ENCODE measurements at places on chromosomes 16 and 17.

- no peak for DNase-seq
Observed at GRCh38 chr16:7714775-7715174, 382.1 kb downstream of the RBFOX1 start.

DNA sequence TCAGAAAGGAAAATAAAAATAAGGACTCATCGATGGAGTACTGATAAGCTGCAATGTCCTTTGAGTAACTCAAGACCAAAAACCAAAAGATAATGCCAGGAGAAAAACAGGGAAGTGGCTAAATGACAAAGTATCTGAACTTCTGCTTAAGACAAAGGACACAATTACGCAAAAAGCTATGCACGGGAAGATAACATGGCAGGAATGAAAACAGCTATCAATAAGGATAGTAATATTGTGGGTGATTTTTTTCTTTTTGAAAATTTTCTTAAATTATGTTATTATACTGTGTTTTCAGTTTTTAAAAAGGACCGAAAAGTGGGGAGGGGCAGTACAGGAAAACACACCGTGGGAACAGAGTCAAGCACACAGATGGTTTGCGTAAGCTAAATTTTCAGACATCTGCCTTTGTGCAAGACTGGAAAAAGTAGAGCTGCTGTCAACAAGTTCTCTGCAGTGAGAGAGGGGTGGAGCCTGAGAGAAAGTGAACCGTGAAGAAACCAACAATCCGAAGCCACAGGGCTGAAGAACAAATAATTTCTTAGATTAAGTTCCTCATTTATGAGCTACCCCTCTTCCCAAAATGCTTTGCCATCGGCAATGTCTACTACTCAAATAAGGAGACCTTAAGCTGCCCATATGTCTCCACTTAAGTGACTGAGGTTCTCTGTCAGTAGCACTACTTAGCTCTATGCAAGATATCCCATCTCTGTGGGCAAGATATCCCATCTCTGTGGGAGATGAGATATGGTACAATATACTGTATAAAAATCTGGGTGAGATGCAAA is 99.9 kb upstream of the CORO6 start:
- no peak for DNase-seq

GRCh38 chr17:40448639-40449261 is 5.5 kb downstream of the IGFBP4 start:
- no peak for DNase-seq

DNA sequence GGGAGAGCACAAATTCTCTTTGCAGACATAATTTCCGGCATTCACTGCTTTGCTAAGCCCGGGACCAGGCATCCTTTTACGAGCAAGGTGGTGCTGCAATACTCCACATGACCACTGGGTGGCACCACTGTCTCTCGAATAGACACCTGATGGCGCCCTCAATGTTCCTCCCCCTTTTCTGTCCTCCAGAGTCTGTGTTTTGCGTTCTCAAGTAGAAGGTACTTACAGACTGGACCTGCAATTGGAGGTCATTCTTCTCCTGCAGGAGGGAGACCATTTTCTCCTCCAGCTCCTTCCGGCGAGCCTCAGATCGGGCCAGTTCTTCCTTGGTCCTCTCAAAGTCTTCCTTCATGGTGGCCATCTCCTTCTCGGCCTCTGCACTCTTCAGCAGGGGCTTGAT is 45.2 kb downstream of the MYH13 start:
- DNase-seq, result peak; percentile 42

DNA sequence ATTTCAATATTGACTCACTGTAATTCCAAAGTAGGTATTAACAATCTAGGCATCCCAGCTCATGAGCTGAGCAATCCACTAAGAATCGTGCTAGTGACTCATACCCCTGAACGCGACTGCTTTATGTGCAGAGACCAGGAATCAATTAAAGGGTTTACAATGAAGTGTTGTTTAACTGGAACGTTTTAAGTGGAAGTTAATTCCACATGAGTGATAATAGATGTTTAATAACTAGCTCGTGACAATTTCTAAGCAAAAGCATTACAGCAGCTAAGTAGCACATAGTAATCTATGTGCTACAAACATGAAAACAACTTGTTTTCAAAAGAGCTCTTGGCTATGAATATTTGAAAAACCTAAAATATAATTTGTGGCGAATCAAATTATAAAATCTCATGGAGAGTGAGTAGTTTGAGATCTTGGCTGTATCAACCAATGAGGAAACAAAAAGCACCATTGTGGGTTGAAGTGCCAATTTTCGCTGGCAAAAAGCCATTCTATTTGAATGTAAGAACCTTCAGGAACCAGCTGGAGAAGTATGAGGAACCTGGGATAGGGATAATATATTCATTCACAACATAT is 9.4 kb downstream of the GJC1 start:
- no peak for DNase-seq

DNA sequence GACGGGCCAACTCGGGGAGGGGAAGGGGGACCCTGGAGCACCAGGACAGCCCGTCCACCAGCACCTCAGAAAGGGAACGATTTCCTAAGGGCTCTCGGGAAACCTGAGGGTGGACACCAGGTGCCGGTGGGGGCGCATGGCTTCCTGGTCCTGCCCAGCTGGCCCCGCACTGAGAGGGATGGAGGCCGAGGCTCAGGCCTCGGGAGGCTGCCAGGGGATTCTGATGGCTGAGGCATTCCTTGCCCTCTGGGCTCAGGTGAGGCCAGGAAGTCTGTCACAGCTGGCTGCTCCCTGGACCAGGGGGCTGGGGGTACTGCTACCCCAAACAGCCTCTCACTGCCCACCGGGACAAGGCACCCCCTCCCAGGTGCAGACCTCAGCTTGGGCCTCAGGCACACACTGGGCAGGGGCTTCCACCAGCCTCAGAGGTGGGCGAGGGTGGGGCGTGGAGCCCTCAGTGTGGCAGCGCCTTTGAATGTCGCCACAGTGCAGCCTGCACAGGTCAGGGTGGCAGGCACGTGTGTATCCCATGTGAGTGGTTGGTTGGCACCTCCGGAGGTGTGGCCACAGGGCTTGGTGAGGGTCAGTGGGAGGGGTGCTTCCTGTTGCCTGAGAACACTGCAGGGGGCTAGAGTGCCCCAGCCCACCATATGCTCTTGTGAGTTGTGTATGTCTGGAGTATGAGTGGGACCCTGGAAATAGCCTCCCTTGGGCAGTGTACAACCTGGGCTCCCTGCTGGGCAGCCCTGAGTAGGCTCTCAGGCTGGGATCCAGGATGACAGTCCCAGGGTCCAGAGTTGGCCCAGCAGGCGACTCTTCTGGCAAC is 3.9 kb upstream of the FSCN2 start:
- no peak for DNase-seq

- DNase-seq, result no peak
Observed at GRCh38 chr16:3152027-3152276, 17.1 kb downstream of the ZNF213 start.

DNA sequence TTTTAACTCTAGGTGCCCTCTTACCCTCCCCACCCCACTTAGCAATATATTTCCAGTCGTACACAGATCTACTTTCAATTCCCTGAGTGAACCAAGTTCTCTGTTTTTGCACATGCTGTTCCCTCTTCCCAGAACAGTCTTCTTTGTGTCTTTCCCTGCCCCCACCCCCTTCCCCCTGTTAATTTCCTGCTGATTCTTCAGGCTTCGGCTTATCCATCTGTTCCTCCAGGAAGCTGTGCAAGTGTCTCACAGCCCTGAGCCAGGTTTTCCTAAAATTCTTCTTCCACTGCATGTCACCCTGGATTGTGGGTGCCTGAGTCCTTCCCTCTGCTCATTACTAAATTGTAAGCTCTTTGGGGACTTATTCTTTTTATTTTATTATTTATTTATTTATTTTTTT is 12.4 kb upstream of the SPOP start:
- no peak for DNase-seq

- DNase-seq, result no peak
Observed at GRCh38 chr17:39701012-39701783, 1.3 kb downstream of the ERBB2 start.

- no peak for DNase-seq
Observed at GRCh38 chr16:66562409-66562808, 3.8 kb upstream of the CMTM1 start.

GRCh38 chr17:27339198-27339835 is 45.4 kb downstream of the WSB1 start:
- DNase-seq, result no peak

DNA sequence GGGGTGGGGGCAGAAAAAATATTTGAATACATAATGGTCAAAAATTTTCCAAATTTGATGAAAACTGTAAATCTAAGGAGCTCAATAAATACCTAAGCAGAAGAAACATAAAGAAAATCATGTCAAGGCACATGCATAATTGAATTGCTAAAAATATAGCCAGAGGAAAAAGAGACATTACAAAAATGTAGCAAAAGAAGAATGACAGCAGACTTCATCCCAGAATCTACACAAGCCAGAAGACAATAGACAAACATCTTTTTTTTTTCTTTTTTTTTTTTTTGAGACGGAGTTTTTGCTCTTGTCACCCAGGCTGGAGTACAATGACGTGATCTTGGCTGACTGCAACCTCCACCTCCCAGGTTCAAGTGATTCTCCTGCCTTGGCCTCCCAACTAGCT is 62.0 kb upstream of the ATP2A3 start:
- no peak for DNase-seq

- no peak for DNase-seq
Observed at GRCh38 chr17:73304971-73305812, 6.6 kb downstream of the CDC42EP4 start.

DNA sequence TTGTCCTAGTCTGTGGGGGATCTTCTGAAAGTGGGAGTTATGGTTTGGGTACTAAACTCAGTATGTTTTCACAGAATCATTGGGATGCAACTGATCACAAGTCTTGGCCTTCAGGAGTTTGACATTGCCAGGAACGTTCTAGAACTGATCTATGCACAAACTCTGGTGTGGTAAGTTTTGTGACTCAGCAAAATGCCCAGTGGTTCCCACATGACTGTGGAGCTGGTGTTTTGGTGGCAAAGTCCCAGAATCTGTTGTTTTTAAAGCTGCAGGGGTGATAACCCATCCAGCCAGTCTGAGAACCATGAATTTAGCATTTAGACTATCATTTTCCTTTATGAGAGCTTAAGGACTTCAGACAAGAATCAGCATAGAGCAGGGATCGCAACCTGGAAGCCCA is 40.6 kb downstream of the GDE1 start:
- DNase-seq, result no peak

- DNase-seq, result no peak
Observed at GRCh38 chr17:65388911-65389310, 172.5 kb downstream of the AXIN2 start.

DNA sequence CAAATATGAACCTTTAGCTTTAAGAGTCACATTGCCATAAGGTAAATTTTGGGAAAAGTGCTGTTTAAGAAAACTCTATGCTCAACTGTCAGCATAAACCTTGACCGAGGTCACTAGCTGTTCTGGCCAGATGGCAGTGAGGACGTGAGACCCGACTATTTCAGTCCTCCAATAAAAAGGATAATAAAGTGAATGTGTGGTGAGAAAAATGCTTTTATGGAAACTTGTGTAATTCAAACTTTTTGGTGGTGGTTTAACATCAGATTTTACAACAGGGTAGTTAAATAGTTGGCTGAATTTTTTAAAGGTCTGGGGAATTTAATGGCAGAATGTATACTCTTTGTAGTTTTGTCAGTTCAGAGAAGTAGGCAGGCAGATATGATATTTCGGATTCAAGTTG is 391.1 kb downstream of the PMP22 start:
- no peak for DNase-seq

GRCh38 chr16:24978370-24978914 is 36.7 kb downstream of the ARHGAP17 start:
- DNase-seq, result no peak

DNA sequence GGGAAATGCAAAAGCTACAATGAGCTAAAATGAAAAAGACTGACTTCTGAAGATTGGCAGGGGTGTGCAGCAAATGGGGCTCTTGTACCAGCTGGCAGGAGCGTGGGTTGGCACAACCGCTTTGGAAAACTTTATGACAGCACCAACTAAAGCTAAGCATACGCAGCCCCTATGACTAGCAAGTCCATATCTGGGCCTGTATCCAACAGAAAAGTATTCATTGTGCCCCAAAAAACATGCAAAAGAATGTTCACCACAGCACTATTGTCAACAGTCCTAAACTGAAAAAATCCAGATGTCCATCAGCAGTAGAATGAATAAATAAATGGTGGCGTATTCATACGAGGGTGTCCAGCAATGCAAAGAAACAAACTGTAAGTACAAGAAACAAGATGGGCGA is 22.6 kb upstream of the ITGA3 start:
- DNase-seq, result no peak

DNA sequence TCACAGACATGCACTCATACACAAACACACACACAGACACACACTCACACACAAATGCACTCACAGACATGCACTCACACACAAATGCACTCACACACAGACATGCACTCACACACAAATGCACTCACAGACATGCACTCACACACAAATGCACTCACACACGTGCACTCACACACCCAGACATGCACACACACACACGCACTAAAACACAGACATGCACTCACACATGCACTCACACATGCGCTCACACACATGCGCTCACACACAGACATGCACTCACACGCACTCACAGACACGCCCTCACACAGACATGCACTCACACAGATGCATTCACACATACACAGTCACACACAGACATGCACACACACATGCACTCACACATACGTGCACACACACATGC is 2.7 kb upstream of the ZNF469 start:
- DNase-seq, result no peak

DNA sequence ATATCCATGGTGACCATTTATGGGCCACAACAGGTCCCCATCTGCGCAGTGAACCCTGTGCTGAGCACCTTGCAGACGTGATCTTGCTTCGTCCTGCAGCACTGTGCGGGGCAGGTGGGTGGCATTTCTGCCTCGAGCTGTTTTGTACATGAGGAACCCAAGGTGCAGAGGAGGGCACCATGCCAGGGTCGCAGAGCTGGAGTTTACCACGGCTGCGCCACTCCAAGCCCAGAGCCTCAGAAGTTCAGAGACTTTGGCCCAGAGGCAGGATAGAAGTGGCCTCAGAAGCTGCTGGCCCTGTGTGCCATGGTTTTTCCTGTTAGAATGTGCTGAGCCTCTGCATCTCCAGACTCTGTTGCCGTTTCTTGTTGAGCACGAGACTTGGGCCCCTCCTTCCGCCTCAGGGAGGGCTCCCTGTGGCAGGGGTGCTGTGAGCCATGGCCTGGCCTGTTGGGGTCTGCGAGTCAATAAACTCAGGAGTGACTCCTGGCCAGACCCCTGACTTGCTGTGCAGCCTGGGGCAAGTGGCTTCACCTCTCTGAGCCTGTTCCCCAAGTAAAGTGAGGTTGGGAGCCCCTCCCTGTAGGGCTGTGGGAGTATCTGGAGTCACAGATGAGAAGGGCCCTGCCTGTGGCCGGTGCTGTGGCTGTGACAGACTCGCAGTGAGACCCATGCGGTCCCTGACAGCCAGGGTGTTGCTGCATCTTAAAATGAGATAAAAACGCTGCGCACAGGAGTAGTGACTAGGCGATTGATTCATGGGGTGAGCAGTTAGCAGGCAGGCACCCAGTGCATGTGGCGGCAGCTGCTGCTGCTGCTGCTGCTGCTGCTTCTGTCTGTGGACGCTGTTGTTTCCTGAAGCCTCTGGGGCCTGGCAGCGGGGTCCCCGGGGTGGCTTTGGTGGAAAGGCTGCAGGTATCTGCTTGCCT is 11.8 kb downstream of the MAP2K3 start:
- DNase-seq, result no peak

All from T-helper 17 cell (primary cell).